Right lung (tissue), 10 donors: ENCODE measurements at places on chromosomes 16 and 17.

DNA sequence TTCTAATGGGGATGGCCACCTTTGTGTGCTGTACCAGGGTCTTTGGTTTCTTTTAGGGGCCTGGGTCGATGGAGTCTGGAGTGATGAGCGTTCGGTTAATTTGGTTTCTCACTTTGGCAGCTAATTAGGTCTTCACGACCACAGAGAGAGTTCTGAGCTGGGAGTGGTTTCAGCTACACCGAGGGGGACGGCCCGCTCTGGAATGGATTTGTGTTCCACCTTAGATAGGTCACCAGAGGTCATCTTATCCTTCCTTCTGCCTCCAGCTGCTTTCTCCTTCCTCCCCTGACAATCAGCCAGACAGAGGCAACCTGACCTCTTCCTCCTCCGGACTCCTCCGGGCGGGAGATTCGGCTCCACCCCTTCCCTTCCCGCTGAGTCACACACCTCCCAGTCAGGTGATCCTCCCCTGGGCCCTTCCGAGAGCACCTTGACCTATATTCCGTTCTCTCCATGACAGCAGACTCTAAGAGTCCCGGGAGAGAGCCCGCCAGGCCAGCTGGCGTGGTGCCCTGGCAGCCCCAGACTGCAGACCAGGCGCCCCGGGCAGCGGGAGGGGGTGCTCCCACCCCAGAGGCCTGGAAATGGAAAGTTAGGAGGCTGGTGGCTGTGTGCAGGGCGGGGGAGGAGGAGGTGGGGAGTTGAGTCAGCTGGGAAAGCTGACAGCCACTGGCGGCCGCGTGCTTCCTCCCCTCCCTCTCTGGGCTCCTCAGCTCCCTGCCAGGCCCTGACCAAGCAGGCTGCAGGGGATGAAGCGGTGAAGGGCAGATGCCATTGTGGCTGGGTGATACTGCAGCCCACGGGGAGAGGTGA, 44.7 kb downstream of the CHD9 start:
- peak; percentile 90 for DNase-seq

DNA sequence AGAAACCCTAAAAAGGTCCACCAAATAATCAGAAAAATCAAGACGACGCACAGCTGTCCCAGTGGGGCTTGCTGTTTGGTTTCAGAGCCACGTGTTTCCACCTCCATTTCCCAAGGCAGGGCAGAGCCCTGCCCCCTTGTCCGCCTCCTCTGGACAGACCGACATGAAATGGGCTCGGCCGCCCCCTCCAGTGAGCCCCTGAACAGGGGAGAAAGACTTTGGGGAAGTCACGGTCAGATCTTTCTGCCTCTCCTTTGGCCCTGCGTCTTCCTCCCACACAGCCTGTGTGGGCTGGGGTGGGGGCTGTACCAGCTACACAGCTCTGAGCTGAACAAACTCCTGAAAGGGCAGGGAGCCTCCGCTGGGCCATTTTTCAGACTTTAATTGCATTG, 230.7 kb downstream of the ENGASE start:
- DNase-seq: no peak

DNA sequence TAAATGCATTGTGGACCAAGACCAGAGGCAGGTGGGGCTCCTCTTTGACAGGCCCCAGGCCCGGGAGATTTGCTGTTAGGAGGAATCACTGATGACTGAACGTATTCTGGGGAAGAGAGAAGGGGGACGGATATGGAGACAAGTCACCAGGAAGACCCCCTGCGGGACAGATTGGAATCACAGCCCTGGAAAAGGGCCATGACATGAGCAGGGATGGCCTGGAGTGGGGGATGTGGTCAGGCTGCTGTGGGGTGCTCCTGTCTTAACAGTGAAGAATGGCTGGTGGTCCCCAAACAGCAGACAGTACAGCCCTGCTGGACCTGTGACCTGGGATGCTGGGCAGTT, 23.7 kb upstream of the MGAT5B start:
- DNase-seq: no peak

DNA sequence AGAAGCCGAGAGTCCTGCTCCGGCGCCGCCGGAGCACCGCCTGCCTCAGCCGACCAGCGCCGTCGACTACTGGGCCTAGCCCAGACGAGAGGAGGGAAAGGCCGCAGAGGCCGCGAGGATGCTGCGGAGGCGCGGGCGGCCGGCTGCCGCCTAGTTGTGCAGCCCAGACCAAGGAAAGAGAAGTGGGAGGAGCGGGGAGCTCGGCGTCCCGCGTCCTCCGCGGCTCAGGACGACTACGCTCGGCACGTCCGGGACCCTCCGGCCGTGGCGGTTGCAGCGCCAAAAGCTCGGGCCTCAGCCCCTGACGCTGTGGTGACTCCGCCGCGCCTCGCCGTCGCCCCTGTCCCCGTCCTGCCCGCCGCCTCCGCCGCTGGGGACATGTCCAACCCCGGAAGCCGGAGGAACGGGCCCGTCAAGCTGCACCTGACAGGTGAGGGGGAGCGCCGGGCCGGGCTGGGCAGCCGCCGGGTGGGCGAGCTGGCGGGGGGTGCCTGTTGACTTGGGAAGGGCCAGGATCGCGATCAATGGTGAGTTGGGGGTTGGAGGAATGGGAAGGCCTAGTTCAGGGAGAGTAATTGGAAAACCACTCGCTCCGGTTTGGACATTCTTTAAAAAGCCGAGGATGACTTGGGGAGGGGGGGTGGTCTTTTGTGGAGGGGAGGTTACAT, 37.7 kb downstream of the RNF135 start:
- peak; percentile 55 for DNase-seq

DNA sequence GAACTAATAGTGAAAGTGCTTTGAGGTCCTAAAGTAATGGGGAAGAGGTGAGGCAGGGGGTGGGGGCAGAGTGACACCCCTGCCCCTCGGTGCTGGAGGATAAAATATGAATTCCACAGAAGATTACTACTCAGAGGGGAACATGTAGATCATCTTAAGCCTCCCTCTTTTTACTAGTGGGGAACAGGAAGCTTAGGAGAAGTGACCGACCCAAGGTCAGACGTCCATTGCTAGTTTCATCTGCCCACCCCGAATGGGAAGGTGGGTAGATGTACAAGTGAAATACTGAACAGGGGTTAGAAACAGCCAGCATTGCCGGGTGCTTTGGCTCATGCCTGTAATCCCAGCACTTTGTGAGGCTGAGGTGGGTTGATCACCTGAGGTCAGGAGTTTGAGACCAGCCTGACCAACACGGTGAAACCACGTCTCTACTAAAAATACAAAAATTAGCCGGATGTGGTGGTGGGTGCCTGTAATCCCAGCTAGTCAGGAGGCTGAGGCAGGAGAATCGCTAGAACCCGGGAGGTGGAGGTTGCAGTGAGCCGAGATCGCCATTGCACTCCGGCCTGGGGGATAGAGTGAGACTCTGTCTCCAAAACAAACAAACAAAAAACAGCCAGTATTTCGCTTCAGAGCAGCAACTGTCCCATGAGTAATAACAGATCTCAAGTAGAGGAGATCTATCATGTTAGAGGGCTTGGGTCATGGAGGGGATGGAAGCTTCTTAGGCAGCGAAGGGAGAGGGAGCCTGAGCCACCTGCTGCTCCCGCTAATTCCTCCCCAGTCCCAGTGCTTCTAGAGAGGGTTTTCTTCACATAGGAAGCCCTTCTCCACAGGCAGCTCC, 1.2 kb upstream of the NR1D1 start:
- DNase-seq: no peak

DNA sequence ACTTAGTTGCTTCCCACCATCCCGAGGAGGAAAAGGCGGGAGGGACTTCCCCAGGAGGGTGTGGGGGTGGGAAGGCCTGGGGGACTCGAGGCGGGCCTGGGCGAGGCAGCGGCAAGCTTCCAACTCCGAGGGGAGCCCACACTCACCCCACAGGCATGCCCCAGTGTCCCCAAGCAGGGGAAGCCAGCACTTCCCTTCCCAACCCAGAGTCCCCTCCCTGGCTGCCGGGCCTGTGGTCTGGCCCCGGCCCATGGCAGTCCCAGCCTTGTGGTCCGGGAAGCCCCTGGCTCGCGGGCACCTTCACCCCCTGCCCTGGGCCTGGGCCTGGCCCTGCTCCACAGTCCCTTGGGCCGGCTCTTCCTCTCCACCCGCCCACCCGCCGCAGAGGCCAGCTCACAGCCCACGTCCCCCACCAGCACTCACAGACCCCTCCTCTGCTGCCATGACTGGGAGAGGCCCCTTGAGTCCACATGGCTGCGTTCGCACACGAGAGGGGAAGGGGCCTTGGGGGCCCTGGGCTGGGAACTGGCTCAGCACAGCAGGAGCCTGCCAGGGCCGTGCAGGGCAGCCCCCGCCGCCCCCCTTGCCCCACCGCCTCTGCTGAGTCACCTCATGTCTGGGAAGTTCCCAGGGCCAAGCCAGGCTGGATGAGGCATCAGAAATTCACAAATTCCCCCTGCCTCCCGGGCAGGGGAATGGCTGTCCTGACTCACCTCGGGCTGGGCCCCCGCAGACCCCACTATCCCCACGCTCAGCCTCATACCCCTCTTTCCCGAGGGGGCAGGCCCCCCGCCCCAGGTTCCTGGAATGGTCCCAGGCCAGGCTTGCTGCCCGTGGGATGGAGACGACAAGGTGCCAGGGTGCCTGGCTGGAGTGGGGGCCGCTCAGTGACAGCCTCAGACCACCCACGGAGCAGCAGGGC, 27.8 kb downstream of the BAHCC1 start:
- no peak for DNase-seq

- DNase-seq: no peak
Measured at GRCh38 chr16:23991066-23991465, 155.3 kb downstream of the PRKCB start.

DNA sequence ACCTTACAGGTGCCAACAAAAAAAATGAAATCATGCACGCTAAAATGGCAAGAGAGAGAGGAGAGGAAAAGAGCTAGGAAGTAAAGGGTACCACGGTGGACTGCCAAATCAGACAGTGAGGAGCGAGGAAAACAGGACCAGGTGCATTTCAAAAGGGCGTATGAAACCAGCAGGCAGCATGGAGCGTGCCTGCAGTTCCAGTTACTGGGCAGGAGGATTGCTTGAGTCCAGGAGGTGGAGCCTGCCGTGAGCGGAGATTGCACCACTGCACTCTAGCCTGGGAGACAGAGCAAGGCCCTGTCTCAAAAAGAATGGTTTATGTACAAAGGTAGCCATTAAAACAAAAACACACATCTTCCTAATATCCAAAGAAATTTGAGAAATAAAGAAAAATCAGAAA, 16.4 kb downstream of the USP36 start:
- DNase-seq: no peak

DNA sequence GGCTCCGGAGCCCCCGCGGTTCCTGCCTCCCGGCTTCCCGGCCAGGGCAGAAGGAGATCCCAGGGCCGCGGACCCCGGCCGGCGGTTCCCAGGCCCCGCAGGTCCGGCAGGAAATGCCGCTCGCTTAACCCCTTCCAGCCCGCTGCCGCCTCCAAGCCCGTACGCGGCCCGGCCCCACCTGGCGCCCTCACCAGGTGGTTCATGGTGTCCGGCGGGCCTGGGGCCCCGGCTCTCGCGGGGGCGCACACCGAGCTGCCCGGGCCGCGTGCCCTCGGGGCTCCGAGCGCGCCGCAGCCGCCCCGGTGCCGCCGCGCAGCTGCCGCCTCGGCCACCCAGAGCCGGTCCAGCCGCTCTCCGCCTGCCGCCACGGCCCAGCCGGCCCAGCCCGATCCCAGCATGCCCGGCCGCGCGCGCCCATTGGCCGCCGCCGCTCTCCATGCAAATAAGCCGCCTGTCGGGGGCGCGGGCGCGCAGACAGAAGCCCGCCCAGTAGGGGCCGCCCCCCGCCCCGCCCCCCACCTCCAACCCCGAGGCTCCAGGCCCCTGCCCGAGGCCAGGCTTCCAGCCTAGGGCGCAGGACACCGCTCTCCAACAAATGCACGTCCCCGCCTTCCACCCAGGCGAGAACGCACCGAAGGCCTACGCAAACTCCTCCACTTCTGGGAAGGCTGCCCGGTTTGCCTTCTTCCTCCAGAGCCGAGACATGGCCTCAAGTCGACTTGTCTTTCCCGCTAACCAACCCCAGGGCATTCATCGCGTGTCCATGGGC, at the start of gene BCAR1:
Gene BCAR1 (minus strand): TSS at position 345 of the 769 bp plus-strand sequence. CDS start 142 bp downstream, at position 203.
- DNase-seq: peak; percentile 86

DNA sequence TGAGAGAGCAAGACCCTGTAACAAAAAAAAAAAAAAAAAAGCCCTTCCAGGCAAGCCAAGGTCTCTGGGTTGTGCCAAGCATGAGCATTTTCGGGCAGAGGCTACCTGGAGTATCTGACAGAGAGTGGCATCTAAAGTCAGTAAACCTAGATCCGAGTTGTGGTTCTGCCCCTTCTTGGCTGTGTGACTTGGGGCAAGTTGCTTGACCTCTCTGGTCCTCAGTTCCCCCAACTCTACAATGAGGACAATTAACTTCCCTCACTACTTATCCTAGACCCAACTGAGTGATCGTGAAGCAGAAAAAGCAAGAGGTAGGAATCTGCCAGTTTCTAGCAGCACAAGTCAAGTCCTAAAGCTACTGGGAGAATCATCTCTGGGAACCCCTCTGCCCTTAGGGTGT, 34.4 kb downstream of the TMEM186 start:
- no peak for DNase-seq

DNA sequence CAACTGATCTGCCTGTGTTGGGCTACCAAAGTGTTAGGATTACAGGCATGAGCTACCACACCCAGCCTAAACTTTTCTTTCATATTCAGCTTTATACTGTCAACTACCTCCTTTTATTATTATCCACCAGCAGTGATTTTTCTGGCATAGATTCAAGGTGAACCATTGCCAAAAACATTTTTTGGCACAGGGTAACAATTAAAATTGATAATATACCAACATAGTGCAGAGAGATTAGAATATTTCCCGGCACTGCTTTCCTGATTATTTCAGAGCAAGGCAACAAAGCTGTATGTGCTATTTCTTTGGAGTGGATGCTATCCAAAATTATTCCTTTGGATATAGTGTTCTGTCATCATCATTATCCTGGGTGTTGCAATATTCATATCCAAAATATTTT, 781.6 kb upstream of the SOX9 start:
- DNase-seq: peak; percentile 18

DNA sequence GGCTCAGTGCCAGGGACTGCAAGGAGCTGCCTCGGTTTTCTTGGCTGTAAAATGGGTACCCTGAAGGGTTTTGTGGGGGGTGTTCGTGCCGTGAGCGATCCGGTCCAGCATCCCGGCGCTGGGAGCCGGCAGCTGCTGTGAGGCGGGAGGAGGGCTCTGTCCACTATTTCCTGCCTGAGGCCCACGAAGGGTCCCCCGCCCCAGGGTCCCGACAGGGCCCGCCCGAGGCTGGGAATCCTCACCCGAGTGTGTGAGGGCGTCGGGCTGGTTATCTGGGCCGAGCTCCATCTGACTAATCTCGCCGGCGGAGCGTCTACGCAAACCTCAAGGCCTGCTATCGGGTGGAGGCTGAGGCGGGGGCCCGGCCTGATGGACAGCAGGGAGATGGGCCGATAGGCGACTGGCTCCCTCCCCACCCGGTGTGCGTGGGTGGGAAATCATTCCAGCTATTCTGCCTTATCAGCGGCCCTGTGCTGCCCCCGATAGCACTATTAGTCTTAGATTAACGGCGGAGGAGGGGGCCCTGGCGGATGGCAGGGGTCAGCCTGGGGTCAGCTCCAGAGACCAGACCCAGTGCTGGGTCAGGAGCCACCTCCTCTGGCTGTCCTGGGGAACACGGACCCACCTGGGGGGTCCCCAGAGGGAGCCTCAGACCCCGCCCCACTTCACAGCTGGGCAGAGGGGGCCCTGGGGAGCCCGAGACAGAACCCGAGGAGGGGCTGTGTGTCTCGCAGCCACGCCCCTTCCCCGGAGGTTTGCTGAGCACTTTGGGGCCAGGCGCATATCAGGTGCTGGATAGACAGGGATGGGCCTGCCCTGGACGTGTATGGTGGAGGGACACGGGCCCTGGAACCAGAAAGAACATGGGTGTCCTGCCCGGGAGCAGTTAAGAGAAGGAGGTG, 44.7 kb downstream of the ZFPM1 start:
- DNase-seq: no peak
